GM10248 (cell line): ENCODE measurements at places on chromosomes 7 and 10.

GRCh38 chr7:112162142-112162766 is 43.9 kb downstream of the DOCK4 start:
- DNase-seq, result no peak

DNA sequence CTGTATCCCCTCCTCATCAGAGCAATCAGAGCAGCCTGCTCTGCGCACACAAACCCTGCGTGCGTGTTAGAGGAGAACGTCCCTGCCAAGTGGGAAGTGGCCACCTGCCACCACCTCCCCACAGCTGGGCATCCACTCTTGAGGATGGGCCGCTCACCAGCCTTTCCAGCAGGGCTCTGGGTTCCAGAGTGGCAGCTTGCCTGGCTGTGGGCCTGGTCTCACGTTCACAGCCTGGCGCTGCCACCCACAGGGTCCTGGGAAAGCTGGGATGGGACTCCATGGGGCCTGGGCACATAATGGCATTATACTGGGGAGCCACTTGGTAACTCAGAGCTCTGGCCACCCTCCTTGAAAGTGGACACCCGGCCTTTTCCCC is 151.1 kb upstream of the PPP2R2D start:
- DNase-seq, result no peak

DNA sequence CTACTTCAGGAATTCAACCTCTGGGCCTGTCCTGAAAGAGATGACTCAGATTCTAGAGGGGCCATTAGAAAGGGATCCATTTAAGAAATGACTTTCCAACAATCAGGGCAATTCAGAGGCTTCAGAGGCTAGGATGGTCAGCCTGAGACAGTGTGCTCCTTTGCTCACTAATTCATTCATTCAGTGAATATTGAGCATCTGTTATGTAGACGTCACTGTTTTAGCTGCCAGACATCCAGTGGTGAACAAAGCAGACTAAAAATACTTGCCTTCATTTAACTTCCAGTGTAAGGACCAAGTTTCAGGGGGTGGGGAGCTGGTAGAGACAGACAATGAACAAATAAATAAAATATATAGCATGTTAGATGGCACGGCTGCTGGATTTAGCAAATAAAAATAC is 1.6 kb downstream of the KIAA1217 start:
- no peak for DNase-seq

DNA sequence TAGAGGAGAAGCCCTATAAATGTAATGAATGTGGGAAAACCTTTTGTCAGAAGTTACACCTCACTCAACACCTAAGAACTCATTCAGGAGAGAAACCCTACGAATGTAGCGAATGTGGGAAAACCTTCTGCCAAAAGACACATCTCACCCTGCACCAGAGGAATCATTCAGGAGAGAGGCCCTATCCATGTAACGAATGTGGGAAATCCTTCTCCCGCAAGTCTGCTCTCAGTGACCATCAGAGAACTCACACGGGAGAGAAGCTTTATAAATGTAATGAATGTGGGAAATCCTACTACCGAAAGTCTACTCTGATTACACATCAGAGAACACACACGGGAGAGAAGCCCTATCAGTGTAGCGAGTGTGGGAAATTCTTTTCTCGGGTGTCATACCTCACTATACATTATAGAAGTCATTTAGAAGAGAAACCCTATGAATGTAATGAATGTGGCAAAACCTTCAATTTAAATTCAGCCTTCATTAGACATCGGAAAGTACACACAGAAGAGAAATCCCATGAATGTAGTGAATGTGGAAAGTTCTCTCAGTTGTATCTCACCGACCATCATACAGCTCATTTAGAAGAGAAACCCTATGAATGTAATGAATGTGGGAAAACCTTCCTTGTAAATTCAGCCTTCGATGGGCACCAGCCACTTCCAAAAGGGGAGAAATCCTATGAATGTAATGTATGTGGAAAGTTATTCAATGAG is 18.9 kb downstream of the RBAK start:
- no peak for DNase-seq

DNA sequence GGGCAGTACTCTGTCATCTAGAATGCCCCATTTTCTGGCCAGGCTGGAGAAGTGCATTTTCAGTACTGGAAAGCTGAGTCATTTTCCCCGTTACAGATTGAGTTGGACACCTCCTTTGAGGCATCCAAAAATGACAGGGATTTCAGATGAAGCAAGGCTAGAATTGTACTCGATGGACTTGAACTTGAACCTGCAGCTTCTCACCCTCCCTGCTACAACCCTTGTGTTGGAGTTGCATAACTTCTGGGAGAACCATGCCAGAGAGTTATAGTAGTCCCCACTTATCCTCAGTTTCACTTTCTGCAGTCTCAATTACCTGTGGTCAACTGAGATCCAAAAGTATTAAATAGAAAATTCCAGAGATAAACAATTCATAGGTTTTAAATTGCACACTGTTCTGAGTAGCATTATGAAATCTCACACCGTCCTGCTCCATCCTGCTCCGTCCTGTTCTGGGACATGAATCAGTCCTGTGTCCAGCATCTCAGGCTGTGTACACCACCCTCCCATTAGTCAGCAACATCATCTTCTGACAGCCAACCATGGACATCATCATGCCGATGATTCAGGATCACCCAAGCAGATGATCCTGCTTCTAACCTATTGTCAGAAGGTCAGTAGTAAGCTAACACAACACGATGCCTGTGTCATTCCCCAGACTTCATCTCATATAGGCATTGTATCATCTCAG is 363.7 kb downstream of the DPP6 start:
- DNase-seq, result no peak

- no peak for DNase-seq
Observed at GRCh38 chr7:2151801-2152612, 80.7 kb downstream of the MAD1L1 start.

GRCh38 chr7:104895522-104896236 is 118.3 kb upstream of the KMT2E start:
- DNase-seq, result no peak

DNA sequence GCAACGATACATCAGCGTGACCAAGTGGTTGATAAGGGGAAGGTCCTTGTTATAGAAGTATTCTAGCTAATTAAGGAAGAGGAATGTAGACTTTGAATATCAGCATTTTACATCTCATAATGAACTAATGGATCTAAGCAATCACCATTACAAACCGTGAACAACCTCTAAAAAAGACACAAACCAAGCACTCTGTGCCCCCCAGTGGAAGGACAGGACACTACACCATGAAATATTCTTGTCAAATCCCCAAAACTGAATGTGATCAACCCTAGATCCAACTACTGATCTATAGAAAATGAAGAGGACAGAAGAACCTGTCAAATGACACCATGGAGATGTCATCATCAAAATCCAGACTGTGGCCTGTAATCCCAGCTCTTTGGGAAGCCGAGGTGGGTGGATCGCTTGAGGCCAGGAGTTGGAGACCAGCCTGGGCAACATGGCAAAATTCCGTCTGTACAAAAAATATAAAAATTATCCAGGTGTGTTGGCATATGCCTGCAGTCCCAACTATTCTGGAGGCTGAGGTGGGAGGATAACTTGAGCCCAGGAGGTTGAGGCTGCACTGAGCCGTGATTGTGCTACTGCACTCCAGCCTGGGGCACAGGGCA is 111.3 kb upstream of the CARD11 start:
- DNase-seq, result peak; percentile 68

- DNase-seq, result no peak
Observed at GRCh38 chr10:45197816-45198485, 117.5 kb downstream of the OR13A1 start.

DNA sequence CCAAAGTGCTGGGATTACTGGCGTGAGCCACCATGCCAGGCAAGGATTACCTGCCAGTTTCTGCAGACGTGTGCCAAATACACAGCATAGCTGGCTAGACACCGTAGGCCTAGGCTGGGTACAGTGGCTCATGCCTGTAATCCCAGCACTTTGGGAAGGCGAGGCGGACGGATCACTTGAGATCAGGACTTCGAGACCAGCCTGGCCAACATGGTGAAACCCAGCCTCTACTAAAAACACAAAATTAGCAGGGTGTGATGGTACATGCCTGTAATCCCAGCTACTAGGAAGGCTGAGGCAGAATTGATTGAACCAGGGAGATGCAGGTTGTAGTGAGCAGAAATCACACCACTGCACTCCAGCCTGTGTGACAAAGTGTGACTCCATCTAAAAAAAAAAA is 868 bp downstream of the RFC2 start:
- DNase-seq, result no peak

DNA sequence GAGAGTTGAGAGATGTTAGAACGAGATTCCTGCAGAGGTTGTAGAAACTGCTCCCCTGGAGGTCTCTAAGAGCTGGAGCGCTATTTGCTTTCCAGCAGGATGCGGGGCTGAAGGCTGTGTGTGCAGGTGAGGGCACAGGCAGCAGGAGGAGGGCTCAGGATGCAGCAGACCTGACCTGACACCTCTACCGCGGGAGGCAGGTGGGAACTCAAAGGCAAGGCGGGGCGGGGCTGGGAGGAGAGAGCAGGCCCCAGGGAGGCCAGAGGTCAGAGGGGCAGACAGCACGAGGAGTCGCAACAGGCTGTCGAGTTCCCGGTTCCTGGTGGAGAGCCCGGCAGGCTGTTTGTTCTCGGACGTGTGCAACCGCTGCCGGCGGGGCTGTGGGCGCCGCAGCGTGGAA is 7.9 kb upstream of the CRTAC1 start:
- DNase-seq, result no peak

- no peak for DNase-seq
Observed at GRCh38 chr10:118768041-118768919, 13.5 kb upstream of the CACUL1 start.

DNA sequence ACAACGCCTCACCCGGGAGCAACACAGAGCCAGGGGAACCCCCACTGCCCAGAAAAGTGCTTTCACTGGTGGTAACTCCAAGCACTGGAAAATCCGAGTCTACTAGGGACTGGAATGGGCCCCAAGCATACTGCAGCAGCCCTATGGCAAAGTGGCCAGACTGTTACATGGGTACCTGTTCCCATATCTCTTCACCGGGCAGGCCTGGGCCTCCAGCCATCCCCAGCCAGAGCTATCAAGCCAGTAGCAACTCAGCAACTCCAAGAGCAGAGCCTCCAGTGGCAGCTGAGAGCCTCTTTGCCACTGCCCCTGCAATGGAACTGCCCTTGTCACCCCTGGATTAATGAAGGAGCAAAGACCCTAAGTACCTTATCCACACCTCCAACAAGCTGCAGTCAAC is 73.5 kb downstream of the HBP1 start:
- no peak for DNase-seq

- DNase-seq, result no peak
Observed at GRCh38 chr7:83593921-83594475, 54.9 kb downstream of the SEMA3E start.

GRCh38 chr10:117663750-117664149 is 121.2 kb downstream of the EMX2 start:
- DNase-seq, result peak; percentile 81

- DNase-seq, result no peak
Observed at GRCh38 chr7:42055171-42055570, 181.8 kb downstream of the GLI3 start.

DNA sequence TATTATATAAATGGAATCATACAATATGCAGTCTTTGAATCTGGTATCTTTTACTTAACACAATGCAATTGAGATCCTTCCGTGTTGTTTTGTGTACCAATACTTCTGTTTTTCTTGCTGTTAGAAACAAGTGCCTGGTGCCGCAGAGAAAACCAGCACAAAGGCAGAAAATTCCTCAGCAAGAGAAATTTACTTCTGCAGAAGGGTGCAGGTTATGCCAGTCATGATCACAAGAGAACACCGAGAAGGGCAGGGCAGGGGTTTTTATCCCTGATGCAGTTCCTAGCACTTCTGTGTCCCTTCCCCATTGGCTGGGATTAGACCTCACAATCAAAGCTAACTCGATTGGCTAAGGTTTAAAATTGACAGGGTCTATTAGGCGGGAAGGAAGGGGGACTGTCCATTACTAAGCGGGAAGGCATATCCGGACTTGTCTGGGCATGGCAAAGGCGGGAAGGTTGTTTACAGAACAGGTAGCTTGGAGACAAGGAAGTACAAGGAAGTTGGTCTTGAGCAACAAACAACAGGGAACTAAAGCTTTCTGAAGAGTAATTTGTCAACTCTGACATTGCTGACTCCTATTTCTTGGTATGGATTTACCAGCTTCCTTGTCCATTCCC is 2.4 kb upstream of the ZNF33B start:
- no peak for DNase-seq

- DNase-seq, result no peak
Observed at GRCh38 chr10:67476201-67476600, 219.8 kb downstream of the CTNNA3 start.

- DNase-seq, result no peak
Observed at GRCh38 chr10:18144928-18145327, 4.7 kb downstream of the CACNB2 start.

DNA sequence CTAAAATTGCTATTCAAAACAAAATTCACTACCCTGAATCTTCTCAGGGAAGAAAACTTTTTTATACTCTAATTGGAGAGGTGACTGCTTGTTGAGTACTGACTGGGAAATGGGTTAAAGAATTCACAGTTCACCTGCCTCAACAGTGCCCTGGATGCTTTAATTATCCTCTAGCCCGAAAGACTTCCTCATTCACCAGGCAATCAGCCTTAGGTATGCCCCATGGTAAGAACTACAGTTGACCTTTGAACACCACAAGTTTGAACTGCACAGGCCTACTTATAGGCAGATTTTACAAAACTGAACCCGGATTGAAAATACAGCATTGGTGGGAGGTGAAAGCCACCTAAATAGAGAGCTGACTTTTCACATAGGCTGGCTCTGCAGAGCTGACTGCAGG is 175.3 kb downstream of the ELAPOR2 start:
- DNase-seq, result no peak

DNA sequence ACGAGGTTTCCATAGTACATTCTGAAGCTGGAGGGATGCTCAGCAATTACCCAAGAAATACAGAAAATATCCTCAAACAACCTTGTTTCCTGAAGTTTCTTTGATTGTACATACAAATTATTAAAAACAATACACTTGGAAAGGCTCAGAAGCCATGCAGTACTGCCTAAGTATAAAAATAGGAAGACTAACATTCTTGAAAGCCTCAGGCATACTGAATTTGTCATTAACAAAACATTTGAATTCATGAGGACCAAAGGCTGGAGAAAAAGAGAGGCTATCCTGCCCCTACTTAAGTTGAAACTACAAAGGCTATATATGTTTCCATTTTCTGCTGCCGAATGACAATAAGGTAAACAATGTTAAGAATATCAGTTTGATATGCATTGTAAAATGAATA is 54.3 kb upstream of the SGCE start:
- DNase-seq, result no peak

DNA sequence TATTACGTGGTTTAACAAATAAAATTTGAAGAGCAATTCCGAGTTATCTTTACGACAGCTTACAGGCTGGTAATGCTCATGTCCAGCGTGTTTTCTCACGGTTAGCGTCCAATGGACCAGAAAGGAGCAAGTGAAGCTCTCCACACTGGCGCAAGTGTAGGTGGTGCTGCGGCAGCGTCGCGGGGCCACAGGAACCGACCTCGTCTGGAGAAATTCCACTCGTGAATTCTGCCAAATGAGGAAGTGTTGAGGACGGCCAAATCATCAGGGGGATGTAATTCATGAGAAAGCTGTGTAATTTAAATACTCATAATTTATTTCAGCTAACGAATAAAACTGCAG is 350 bp upstream of the ZNF37A start:
- no peak for DNase-seq
